ENCODE measurements at places on chromosomes 2 and 18. TPM values are rescaled to one million over a fixed set of nuclear protein-coding genes. Genes with fewer than 3 reads are reported as not detected.

Gene CROCC2
- not detected for total RNA-seq

Gene SULT1C4
- 0.30 TPM for total RNA-seq

Gene GKN1
- total RNA-seq = not detected

Gene APCDD1
- not detected for total RNA-seq

Gene CD28
- under 0.01 TPM for total RNA-seq

Gene HRH4
- 0.05 TPM for total RNA-seq

Gene SERPINB11
- not detected for total RNA-seq

Gene SLC9A4
- not detected for total RNA-seq

Gene CABYR
- total RNA-seq = 4.5 TPM

Gene C2orf78
- total RNA-seq = not detected

Gene CAPN14
- total RNA-seq = 0.14 TPM

Gene KLHL29
- 4.2 TPM for total RNA-seq

Gene C1QL2
- total RNA-seq = not detected

Gene CLHC1
- total RNA-seq = 16.5 TPM

Gene SLC19A3
- total RNA-seq = 0.18 TPM

Data from smooth muscle cell of the umbilical artery (primary cell).